ENCODE measurements at places on chromosomes 3 and 15.
A peak's percentile ranks its signal among the peaks of the same experiment; 100 is the strongest.

DNA sequence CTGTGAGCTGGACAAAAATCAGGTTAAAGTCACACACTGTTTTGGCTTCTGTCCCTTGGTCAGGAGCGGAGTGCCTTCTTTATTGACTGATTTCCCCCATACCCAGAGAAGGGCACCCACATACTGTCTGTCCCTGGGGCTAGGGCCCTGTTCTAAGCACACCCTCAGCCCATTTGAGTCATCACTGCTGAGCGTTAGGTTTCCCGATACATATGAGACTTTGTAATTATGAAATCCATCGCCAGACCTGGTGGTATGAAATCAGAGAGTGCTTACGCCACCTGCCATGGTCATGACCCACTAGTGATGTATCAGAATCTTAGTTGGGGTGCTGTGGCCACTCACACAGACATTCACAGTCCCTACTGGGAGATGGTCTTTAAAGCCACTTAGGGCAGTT, 96.8 kb downstream of the CHDH start:
- DNase-seq = no peak

DNA sequence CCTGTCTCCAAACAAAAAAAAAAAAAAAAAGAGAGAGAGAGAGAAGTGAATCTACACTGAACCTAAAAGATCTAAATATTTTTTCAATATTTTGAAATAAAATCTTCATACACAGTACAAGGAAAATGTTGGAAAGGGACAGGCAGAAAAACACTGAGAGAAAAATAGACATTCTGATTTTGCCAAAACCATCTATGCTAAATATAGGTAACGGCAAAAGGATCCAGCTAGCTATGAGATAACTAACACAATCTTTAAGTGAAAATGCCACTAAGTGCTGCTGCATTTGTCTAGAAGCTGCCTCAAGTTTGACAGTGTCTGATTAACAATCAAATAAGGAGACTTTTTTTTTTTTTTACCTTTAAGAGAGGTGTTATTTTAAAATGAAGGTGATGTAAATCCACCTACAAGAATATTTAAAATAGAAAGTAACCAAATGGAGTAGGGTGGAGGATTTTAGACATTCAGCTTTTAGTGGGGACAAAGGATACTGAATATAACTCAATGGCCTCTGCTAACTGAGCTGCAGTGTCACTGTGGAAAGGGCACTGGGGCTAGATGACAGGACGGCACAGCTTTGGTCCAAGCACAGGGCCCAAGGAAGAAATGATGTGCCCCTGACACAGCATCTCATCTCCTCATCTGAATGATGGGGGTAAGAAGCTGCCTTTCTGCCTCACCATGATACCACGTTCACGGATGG, 62.4 kb downstream of the HACD2 start:
- no peak for DNase-seq

- DNase-seq = no peak
Observed at GRCh38 chr15:65110676-65111292, 4.2 kb downstream of the UBAP1L start.

DNA sequence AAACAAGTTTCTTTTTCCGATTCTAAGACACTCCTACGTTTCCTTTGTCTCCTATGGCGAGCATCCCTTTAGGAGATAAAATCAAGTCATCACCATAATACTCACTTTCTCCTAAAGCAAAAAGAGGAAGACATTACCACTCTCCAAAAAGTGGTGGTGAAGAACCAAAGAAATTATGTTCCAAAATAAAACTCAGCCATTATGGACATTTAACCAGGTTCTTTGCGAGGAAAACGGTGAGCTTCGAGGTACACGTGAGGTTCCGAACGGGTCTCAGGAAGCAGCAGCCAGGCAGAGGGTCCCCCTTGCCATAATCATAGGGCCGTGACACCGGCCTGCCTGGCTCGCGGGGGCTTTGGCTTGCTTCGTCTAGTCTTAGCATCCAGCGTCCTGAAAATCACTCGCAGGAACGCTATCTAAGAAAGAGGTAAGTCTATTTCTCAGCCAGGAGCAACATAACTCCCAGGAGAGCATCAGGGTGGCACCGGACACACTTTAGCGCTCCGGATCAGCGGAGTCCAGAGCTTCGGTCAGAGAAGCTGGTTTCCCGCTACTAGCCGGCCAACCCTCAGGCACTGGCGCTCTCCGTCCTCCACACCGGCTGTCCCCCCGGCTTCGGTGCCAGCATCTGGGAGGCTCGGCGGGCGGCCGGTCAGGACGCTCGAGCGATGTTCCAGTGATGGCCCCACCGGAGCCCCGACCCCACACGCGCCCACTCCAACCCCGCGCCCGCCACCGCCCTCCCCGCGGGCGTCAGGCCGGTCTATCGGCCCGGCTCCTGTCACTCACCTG, 581 bp downstream of the IP6K1 start:
- DNase-seq = peak; percentile 33

GRCh38 chr3:77536038-77536775, 496.3 kb downstream of the ROBO2 start:
- DNase-seq = no peak

DNA sequence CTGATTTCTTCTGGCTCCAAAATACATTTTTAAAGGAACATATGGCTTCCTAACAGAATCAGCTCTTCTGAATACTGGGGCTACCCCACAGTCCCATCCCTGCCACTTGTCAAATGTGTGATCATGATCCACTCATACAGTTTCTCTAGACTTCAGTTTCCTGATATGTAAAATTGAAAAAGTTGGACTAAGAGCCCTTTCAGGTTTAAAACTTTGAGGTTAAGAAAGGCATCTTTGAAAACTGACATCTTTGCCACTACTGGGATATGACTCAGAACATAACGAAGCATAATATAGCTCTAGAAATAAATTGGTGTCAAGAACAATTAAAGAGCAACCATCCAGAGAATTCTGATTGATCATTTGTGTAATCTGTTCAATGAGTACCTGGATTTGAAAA, 248.3 kb downstream of the IL5RA start:
- DNase-seq = no peak

GRCh38 chr15:78930577-78931388, 14.1 kb downstream of the CTSH start:
- DNase-seq = no peak

- no peak for DNase-seq
Observed at GRCh38 chr3:31274326-31275024, 258.2 kb upstream of the STT3B start.

- no peak for DNase-seq
Observed at GRCh38 chr3:136671921-136672320, 80.3 kb downstream of the STAG1 start.

- peak; percentile 67 for DNase-seq
Observed at GRCh38 chr3:49671291-49672288, 2.6 kb upstream of the APEH start.

DNA sequence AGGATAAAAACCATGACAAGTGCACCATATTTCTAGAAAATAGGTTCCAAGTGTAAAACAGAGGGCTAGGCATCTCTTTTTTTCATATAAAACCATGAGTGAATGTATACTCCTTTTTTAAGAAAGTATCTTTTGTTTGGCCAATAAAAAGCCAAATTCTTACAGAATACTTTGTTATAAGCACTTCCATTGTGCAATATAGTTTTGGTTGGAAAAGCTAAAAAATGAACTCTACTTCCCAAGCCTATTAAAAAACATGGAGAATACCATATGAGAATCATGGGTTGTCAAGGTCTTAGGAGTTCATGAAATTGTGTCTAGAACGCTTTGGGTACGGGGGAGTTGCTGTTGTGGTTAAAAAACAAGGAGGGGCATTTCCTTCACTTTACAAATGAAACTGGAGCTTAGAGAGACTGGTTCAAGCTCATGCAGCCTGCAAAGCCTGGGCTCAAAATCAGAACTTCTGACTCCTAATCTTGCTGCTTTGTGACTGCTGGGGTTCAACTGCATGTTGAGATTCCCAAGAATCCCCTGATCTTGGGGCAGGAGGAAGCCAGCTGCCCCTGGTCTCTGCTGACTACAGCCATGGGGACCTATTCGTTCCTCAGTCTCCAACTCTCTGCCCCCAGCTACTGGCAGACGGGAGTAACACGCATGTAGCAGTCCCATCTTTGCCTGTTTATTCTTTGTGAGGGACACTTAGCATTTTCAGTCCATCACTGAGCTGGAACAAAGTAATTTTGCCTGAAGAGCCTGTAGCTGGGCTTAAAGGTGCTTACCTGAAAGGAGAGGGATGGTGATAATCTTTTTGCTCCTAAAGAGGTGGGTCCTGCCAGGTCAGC, 229.1 kb downstream of the CHST2 start:
- no peak for DNase-seq

DNA sequence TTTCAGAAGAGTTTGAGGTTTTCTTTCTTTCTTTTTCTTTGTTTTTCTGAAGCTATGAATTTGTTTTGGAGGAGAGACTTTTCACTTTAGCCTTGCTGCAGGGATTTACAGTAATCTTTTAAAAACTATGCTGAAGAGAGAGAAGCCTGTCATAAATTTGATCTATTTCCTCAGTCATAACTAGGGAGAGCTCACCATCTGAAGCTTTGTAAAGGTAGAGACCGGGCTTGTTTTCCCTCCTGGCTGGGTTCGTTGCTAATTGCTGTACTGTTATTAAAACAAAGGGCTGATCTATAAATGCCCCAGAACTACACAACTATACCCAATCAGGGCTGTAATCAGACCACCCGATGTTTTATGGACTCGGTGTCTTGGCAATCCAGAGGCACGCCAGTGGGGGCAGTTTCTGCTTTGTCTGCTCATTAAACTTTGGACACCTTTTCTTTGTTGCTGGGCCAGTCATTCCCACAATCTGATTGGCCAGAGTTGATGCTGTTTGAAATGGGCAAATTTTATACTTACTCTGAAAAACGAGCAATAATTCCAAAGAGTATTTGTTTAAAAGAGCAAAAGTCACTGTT, 164.3 kb downstream of the CACNA1D start:
- DNase-seq = no peak

DNA sequence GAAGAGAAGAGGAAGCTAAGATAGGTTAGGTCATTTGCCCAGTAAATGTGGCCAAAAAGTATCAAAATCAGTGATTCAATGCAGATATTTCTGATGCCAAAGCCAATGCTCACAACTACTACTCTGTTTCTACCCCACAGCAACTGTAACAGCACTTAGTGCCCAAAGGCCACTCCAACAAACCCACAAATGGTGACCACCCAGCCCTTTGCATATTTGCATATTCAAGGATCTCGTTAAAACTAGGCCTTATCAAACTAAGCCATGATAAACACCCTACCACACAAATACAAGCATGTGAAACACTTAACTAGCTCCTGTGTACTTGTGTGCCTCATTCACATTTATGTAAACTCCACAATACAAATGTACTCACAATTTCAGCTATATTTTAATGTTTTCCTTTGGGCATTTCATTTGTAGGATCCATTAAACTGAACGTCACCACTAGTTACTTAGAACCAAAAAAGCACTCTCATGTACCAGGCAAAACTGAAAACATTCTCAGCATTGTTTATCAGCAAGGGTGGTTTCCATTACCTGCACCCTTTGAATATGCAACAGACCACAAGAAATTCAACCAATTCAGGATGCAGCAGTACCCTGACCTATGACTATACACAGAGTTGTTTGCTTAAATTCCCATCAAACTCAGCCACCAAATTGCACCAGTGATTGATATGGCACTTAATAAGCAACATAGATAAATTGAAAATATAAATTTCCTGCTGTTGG, 111.2 kb upstream of the STT3B start:
- peak; percentile 14 for DNase-seq

DNA sequence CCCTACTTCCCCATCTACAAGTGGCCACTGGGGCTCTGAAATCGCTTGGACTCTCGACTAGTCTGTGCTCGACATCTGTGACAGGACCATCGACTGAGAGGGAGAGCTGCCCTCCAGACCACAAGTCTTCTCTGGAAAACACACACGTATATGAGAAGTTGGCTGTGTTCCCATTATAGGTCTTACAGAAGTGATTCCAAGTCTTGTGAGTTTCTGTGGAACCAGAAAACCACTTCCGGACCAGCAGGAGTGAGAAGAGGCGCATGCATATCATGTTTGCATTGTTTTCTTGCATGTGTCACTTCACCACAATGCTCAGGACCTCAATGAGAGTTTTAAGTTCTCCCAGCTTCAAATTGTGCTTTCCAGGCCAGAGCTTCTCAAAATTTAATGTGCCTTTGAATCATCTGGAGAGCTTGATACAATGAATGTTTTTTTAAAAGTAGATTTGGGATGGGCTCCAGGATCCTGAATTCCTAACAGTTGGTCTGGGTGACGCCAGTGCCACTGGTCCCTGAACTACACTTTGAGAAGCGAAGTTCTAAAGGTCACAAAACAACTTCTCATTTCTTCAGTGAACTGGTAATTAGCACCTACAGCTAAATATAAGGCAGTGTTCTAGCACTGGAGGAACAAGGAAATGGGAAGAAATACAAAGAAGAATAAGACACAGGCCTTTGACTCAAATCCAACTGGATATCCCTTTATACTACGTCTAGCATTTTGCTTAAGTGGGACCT, 15.7 kb downstream of the LIPC start:
- no peak for DNase-seq

DNA sequence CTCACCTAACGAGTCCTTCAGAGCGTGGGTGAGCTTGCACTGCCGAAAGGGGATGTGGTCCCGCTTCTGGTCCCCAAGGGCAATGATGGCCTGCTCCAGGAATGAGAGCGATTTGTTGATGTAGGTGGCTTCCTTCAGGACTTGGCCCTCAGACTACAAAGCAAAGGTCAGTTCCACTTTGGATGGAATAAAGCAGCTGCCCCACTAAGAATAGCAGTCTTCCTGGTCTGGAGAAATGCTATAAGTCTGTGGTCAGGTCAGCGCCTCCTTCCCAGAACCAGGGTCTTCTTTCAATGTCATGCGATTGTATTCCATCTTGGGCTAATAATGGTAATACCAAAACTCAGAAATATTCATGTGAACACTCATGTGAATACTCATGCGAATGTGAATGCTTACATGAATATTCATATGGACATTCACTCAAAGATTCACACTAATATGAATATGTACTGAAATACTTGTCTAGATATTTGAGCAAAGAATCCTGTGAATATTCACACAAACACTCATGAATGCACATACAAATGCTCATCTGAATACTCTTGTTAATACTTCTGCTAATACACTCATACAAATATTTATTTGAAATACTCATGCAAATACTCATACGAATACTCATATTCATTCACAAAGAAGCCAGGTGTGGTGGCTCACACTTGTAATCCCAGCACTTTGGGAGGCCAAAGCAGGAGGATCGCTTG, 16.7 kb downstream of the KIF9 start:
- no peak for DNase-seq

GRCh38 chr3:136630915-136631314, 121.3 kb downstream of the STAG1 start:
- no peak for DNase-seq

GRCh38 chr3:104907507-104907906, 459.2 kb upstream of the ALCAM start:
- DNase-seq = no peak

DNA sequence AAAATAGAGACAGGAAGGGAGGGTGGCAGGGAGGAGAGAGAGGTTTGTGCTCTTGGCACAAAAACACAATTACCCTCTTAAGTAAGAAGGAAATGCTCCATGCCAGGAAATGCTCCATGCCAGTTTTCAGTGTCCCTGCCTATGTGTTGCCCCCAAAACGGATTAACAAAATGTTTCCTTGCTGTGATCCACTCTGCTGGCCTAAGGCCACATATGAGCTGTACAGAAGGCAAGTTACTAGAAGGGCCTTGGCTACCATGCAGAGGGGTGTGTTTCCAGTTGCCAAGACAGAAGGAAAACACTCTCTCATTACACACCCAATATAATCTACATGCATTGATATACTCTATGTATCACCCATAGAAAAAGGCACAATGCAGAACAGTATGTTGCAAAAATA, 98.2 kb upstream of the PTPRG start:
- no peak for DNase-seq

- no peak for DNase-seq
Observed at GRCh38 chr15:26095710-26096330, 232.7 kb upstream of the ATP10A start.

- peak; percentile 1 for DNase-seq
Observed at GRCh38 chr3:170128259-170128976, 53.1 kb downstream of the PHC3 start.

All from CD4-positive, alpha-beta T cell treated with Interleukin-1 beta for 1 hour (primary cell).